Neural progenitor cell (in vitro differentiated cells): ENCODE measurements at places on chromosomes 6 and 20. TPM values are rescaled to one million over a fixed set of nuclear protein-coding genes. Genes with fewer than 3 reads are reported as not detected.
A peak's percentile ranks its signal among the peaks of the same experiment; 100 is the strongest.

- DNase-seq, result no peak
- H3K27ac ChIP-seq, result no peak overlapping the region
- H3K4me1 ChIP-seq, result peaks cover 20% of the 10 kb centered on the region
- no peak overlapping the region for H3K4me3 ChIP-seq
Observed at GRCh38 chr6:5481750-5482149, 220.4 kb downstream of the FARS2 start.

The CD83 gene
- total RNA-seq, result 0.80 and 1.5 TPM in 2 replicates

- peak; percentile 25 for DNase-seq
- peak overlapping the region; percentile 60 for H3K4me3 ChIP-seq
- H3K27ac ChIP-seq, result no peak overlapping the region
- H3K27me3 ChIP-seq, result peaks cover 59% of the 10 kb centered on the region
- peaks cover 10% of the 10 kb centered on the region for H3K4me1 ChIP-seq
Observed at GRCh38 chr20:10216146-10216791, 2.4 kb upstream of the SNAP25 start.

DNA sequence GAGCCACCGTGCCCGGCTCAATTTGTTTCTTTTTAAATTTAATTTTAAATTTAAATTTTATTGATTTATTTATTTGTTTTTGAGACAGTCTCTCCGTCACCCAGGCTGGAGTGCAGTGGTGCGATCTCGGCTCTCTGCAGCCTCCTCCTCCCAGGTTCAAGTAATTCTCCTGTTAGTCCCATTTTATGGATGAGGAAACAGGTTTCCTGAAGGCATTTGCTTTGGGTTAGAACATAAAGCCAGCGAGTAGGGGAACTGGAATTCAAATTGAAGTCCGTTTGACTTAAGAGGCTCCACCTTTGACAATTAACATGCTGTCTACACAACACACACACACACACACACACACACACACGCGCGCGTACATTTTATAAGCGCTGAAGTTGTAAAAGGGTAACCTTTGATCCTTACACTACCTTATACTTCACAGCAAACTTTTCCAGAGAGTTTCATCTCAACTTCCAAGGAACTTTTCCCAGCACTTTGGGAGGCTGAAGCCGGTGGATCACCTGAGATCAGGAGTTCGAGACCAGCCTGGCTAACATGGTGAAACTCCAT, 232.0 kb downstream of the BCAS1 start:
- H3K27me3 ChIP-seq, result no peaks in the 10 kb centered on the region

GRCh38 chr6:157644043-157644810, 178.8 kb upstream of the SNX9 start:
- H3K4me3 ChIP-seq, result no peak overlapping the region
- H3K36me3 ChIP-seq, result no peaks in the 10 kb centered on the region
- H3K27ac ChIP-seq, result no peak overlapping the region
- H3K4me1 ChIP-seq, result peaks cover 18% of the 10 kb centered on the region
- no peak for DNase-seq
- H3K27me3 ChIP-seq, result no peaks in the 10 kb centered on the region

DNA sequence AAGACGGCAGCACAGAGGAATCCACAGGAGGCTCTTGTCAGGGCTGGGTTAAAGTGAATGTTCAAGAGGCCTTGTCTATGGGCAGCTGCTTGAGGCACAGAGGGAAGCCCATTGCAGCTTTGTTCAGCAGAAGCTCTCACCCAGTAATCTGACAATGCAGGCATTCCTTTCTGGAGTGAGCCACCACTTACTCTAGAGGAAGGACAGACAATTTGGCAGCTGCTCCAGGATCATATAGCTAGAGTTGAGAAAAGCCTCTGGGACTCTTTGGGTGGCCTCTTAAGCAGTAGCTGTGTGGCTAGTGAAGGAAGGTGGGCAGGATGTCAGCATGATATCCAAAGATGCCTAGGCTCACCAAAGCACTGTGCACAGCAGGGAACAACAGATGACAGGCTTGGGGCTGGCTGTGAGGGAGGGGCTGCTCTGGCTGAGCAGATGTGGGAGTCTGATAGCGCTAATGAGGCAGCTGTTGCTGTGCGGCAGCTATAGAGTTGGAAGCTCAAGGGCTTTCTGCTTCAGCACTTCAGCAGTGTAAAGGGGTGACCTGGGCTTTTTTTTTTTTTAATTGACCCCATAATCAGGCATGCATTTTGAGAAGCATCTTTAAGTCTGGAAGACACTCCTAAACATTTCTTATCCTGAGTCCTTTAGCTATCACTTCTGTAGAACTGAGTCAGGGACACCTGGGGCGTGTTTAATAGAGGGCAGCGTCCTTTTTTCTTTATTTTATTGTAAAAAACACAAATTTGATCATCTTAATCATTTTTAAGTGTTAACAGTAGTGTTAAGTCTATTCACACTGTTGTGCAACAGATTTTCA, 27.2 kb downstream of the CMTR1 start:
- H3K36me3 ChIP-seq, result peaks cover 9% of the 10 kb centered on the region
- peak; percentile 81 for DNase-seq
- H3K4me3 ChIP-seq, result no peak overlapping the region
- H3K27me3 ChIP-seq, result peaks cover 6% of the 10 kb centered on the region
- H3K4me1 ChIP-seq, result peaks cover 20% of the 10 kb centered on the region

The CNBD2 gene
- 4.4 and 6.1 TPM in 2 replicates for total RNA-seq

The SLC2A10 gene
- 9.2 and 9.6 TPM in 2 replicates for total RNA-seq
